NCI-H526 treated with DMSO at 0.1 percent for 48 hours (cell line): ENCODE measurements at places on chromosomes 16 and 17.

DNA sequence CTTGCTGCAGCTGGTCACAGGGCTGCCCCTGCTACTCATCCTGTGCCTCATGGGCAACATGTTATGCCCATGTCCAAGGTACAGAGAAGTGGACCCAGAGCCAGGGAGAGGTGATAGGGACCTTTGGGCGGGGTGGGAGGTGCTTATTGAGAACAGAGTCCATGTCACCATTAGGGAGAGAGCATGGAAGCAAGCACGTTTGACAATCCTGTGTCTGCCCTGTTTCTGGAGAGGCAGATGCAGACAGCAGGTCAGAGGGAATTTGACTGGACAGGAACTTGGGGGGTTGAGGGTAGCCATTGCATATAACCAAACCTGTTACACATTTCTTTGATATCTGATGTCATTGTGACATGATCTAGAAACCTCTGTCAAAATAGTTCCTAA lies 14.3 kb upstream of the ARL4D start:
- no peak for DNase-seq

GRCh38 chr16:7805686-7806396 lies 473.2 kb downstream of the RBFOX1 start:
- DNase-seq: no peak

DNA sequence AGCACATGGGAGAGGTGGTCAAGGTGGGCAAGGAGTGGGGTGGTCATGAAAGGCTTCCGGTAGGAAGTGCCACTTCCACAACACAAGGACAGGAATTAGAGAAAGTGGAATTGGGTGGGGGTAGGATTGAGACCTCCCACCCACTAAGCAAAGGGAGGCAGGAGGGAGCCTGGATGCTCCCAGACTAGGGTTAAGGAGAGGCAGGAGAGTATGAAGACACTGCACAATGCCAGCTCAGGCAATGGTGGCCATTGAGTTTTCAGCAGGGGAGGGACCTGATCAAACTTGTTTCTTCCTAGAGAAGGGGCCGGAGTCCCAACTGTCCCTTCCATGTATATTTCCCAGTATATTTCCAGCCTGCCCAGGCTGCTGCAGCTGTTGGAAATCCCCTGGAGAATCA lies 3.1 kb upstream of the RAB11FIP4 start:
- DNase-seq: no peak

GRCh38 chr17:50361561-50362480 lies 11.2 kb downstream of the MRPL27 start:
- peak; percentile 22 for DNase-seq

DNA sequence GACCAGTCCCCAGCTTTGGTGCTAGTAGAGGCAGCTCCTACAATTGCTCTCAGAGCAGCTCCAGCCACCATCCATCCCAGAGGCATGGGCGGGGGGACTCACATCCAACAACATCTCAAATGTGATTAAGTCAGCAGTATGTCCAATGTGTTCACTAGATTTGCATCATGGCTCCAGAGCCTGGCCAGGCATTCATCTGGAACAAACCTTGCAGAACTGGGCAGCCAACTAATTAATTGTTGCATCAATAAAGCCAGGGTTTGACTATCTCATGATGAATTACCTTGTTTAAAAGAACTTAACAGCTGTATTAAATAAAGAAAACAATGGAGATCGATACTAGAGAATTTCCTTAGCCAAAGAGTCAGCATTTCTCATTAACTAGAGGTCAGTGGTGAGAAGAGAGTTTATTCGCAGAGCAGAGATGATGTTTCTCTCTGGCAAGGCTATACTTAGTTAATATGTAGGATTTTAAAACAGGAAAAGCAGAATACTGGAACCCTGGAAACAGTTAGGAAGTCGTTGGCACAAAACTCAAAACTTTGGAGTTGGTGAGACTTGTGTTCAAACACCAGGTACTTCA lies 494.4 kb downstream of the GRIN2A start:
- DNase-seq: no peak

- no peak for DNase-seq
Measured at GRCh38 chr16:68860978-68861892, 17.9 kb downstream of the TANGO6 start.

- DNase-seq: no peak
Measured at GRCh38 chr17:3818786-3819185, 17.8 kb upstream of the ITGAE start.

DNA sequence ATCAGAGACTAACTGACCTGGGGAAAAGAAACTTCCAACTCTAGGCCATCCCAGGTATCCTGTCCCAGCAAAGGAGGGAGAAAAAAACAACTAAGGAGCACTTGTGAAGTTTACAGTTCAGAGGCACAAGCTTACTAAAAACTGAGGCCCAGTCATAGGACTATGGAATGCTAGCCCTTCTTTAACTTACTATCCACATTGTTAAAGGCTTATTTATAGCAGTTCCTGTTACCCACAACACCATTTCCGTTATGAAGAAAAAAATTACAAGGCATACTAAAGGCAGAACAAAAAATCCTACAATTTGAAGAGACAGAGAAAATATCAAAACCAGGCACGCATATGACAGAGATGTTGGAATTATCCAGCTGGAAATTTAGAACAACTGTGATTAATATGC lies 159.1 kb downstream of the CDH11 start:
- DNase-seq: no peak

- no peak for DNase-seq
Measured at GRCh38 chr17:34254651-34255380, at the start of gene CCL2. Gene CCL2, plus strand, starts transcription at chr17:34255285. Its CDS starts 65 bp downstream, at chr17:34255350.

DNA sequence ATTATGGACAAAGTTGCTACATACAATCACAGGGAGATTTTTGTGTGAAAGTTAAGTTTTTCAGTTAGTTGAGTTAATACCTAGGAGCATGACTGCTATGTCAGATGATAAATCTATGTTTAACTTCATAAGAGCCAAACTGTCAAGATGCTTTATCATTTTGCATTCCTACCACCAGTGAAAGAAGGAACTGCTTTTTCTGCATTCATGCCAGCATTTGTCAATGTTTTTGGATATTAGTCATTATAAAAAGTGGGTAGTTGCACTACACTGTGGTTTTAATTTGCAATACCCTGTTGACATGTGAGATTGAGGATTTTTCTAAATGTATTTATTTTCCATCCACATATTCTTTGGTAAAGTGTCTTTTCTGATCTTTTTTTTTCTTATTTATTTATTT lies 434.0 kb upstream of the MON1B start:
- no peak for DNase-seq

- no peak for DNase-seq
Measured at GRCh38 chr17:2841606-2842005, 45.4 kb downstream of the RAP1GAP2 start.

- no peak for DNase-seq
Measured at GRCh38 chr17:55571095-55571494, 59.8 kb upstream of the SMIM36 start.

GRCh38 chr17:45101546-45101882 lies 30.8 kb downstream of the PLCD3 start:
- DNase-seq: no peak

- DNase-seq: no peak
Measured at GRCh38 chr17:40293363-40293762, 5.7 kb downstream of the CDC6 start.

GRCh38 chr17:42276359-42276608 lies at the start of gene STAT5B:
Gene STAT5B, minus strand, starts transcription at chr17:42276391. Its CDS starts 44,264 bp downstream, at chr17:42232127.
- DNase-seq: peak; percentile 32

DNA sequence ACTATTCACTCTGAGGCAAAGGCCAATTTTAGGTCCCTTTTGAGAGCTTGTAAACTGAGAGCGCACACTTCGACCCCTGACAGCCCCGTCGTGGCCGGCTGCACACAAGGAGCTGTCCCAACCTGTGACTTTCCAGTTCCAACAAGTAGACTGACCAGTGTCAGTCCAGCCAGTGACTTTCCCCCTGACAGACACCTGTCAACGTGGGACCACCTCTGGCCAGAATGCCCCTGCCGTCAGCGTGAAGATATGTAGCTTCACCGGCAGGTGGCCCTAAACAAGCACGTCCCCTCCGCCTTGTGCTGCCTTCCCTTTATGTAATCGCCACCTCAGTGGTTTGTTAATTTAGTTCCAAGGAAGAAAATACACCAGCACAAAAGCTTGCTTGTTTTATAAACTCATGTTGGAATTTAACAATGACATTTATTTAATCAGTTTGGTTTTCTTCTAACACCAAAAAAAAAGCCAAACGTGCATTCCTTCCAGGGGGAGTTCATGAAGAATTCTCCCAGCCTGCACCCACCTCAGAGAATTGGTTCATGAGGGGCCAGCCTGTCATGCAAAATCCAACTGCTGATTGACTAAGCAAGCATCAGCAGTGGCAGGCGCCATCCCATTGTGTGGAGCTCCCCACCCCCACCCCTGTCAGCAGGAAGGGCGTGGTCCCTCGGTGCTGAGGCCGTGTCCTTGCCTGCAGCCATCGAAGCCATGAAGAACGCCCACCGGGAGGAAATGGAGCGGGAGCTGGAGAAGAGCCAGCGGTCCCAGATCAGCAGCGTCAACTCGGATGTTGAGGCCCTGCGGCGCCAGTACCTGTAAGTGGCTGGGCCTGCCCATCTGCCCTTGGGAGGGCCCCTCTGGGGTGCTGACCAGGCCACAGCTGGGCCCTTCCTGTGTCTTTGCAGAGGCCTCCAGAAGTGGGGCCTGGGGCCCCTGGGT lies 33.9 kb downstream of the PLD6 start:
- peak; percentile 31 for DNase-seq

GRCh38 chr17:2042390-2042847 lies 597 bp downstream of the OVCA2 start:
- no peak for DNase-seq

DNA sequence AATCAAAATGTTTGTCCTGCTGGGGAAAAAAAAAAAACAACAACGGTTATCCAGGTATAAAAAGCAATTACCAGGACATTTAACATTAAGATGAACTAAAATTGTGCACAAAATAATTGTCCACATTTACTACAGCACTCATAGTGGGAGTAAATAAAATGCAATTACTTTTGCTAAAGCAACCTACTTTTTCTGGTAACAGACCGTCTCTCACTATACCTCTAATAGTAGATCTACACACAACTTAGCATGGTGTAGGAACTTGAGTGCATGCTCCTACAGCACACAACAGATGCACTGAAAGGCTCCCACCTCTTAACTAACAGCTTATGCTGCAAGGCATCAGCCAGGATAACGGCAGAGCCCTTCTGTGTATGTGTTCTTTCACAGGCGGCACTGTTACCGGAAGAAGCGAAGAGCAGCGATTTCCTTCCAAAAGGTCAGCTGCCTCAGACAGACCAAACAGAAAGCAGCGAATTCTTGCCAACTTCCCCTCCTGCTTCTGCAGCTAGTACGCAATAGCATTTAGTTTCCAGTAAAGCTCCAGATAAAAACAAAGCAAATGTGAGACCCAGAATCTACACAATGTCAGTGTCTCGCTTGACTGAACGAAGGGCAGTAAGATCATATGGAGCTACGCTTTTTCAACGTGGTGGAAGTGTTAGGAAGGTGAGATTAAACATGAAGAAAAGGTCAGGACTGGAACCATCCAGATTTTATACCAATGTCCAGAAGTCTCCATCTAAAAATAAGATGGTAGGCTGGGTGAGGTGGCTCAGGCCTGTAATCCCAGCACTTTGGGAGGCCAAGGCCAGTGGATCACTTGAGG lies 27.6 kb downstream of the STAT5B start:
- DNase-seq: no peak

GRCh38 chr17:64702815-64703214 lies 40.7 kb upstream of the SMURF2 start:
- no peak for DNase-seq

GRCh38 chr17:33475594-33475993 lies 182.5 kb upstream of the ASIC2 start:
- DNase-seq: no peak

DNA sequence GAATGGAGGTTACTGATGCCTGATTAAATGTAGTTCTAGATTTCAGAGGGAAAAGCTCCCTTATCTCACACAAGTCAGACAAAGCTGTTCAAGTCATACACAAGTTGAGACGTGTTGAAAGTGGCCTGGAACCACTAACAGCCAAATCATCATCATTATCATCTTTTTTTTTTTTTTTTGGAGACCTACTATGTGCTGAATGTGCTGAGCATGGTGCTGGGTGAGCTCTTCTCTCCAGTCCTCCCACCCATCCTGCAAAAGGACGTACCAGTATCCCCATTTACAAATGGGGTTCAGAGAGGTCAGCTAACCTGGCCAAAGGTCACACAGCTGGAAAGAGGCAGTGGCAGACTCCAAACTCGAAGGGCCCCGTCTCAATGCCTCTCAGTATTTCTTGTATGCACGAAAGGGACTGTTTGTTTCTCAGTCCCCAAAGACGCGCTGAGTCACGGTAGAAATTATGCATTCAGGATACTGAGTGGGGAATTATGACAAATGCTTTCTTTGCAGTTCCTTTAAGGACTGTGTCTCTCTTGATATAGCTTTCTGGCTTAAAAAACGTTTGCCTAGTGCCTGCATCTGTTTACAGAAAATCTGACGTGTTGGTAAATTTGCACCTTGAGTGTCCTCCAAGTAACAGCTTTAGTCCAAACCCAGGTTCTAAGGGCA lies 235.5 kb downstream of the XYLT1 start:
- no peak for DNase-seq

DNA sequence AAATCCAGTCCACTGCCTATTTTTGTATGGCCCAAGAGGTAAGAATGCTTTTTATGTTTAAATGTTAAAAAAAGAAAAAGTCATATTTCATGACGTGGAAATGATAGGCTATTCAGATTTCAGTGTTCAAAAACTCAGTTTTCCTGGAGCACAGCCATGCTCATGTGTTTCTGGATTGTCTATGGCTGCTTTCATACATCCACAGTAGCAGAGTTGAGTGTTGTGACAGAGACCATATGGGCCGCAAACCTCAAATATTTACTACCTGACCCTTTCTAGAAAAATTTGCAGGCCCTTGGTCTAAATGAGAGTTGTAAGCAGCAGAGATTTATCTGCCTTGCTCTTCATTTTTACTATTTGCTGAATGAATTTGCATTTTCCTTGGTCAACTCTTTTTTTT lies 264.1 kb downstream of the CBLN1 start:
- no peak for DNase-seq

DNA sequence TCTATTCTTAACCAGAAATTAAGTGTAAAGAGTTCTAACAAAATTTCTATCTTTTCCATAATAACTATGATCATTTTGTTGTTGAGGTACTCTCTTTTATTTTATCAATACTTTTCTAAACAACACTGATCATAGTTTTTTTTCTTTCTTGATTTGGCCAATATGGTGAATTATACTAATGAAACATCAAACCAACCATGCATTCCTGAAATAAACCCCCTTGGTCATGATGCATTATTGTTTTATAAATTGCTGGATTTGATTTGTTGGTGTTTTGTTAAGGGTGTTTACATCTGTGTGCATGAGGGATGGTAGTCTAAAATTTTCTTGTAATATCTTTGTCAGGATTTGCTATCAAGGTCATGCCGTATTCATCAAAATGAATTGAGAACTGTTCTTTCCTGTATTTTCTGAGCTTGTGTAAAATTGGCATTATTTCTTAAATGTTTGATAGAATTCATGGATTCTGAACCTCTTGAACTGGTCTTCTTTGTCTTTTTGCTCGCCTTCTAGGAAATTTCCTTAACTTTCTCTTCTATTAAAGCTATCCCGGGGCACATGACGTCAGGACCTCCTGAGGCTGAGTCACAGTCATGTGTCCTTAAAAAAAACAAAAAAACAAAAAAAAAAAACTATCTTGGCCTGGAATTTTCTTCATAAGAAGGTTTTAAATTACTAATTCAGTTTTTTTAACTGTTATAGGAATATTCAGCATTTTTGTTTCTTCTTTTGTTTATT lies 3.9 kb upstream of the TRIM25 start:
- no peak for DNase-seq
